ENCODE measurements at places on chromosomes 16 and 17.

DNA sequence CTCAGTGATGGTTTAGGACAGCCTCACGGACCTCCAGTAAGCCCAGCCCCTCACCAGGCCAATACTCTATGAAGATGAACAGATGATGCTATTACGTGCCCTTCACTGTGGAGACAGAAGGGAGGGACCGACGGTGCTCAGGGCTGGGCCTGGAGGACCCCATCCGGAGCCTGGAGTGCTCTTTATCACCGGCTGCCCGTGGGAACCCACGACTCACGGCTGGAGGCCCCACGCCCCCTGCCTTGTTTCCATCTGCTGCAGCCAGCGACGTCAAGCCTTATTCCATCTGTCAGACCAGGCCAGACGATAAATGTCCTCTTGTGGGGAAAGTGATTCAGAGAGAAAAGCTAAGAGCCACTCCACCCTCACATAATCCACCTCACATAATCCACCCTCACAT lies 4.0 kb upstream of the TIMM22 start:
- DNase-seq, result no peak

- no peak for DNase-seq
Observed at GRCh38 chr17:64084940-64085649, 44.8 kb downstream of the ERN1 start.

GRCh38 chr17:76725580-76726230 lies 701 bp downstream of the JMJD6 start:
- DNase-seq, result peak; percentile 67

GRCh38 chr17:78434455-78435329 lies 56.2 kb downstream of the PGS1 start:
- no peak for DNase-seq

GRCh38 chr16:11101695-11102522 lies 154.1 kb downstream of the SOCS1 start:
- no peak for DNase-seq
